Mammary microvascular endothelial cell (primary cell): ENCODE measurements at places on chromosomes 2 and 18. TPM values are rescaled to one million over a fixed set of nuclear protein-coding genes. Genes with fewer than 3 reads are reported as not detected.

The GPAT2 gene
- total RNA-seq: 7.6 and 8.3 TPM in 2 replicates

The ADAM23 gene
- total RNA-seq: 4.9 and 5.0 TPM in 2 replicates

The RAMP1 gene
- not detected in 2 replicates for total RNA-seq

The VWC2L gene
- not detected in 2 replicates for total RNA-seq

The DNAJC27 gene
- total RNA-seq: 0.53 and 2.1 TPM in 2 replicates
